ENCODE measurements at places on chromosomes 16 and 17. TPM values are rescaled to one million over a fixed set of nuclear protein-coding genes. Genes with fewer than 3 reads are reported as not detected.

Gene MRC2
- polyA plus RNA-seq = 136 TPM

Gene STAT5A
- 15.0 TPM for polyA plus RNA-seq

Gene UBTF
- polyA plus RNA-seq = 60.6 TPM

Gene RCVRN
- 0.25 TPM for polyA plus RNA-seq

Gene TMC8
- 3.3 TPM for polyA plus RNA-seq

Gene IKZF3
- polyA plus RNA-seq = 0.22 TPM

Gene AURKB
- 12.9 TPM for polyA plus RNA-seq

Gene PLXDC1
- polyA plus RNA-seq = 5.0 TPM

Gene C16orf87
- polyA plus RNA-seq = 26.0 TPM

Gene ALOX15
- polyA plus RNA-seq = 0.40 TPM

Gene CDH3
- polyA plus RNA-seq = 0.57 TPM

Gene BCAS3
- 10.1 TPM for polyA plus RNA-seq

Gene VTN
- 0.32 TPM for polyA plus RNA-seq

Gene MSLN
- 0.34 TPM for polyA plus RNA-seq

Gene AFMID
- 36.7 TPM for polyA plus RNA-seq

Gene KRT36
- not detected for polyA plus RNA-seq

Gene SSTR5
- not detected for polyA plus RNA-seq

Gene DHX58
- 5.8 TPM for polyA plus RNA-seq

Gene COPS3
- polyA plus RNA-seq = 76.9 TPM

Gene TIMP2
- polyA plus RNA-seq = 164 TPM

All from forelimb muscle (tissue), 1 donor.